NCI-H2107 (cell line): ENCODE measurements at places on chromosomes 16 and 17.

DNA sequence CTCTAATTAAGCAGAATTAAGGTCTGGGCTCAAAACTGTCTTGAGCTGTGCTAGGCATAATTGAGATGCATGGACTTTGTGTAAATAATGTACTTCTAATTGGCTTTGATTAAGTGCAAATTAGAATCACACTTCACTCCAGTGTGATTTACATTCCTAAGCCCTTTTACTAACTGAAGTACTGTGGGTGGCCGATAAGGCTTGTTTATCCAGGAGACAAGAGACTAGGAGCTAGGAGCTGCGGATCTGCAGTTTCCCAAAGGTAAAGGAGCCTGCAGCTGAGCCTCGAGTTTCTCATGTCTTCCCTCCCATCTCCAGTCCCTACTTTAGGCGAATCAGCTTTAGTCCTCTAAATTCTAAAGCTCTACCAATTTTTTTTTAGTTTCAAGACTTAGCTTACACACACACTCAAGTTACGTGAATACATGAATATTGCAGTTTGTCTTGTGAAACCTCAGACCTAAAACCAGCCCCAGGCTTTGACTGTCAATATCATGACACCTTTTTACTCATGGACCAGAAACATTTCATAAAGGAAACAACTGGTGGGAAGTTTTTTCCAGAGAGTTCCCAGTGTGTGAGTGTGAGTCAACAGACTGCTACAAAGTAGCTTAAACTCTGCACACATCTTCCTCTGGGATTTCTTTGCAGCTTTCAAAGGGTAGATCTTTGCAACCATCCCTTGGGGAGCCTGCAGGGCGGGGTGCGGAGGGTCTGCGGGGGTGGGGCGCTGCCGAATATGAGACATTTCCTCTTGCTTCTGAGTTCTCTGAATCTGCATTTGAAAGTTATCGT lies 113.9 kb upstream of the TBX2 start:
- no peak for DNase-seq

- no peak for DNase-seq
Measured at GRCh38 chr16:74257061-74257460, 39.6 kb upstream of the PSMD7 start.

GRCh38 chr16:49597796-49598195 lies 224.2 kb downstream of the C16orf78 start:
- DNase-seq: no peak

- no peak for DNase-seq
Measured at GRCh38 chr17:81148986-81149533, 16.2 kb upstream of the PVALEF start.

GRCh38 chr16:78976212-78976611 lies 624.3 kb downstream of the MAF start:
- no peak for DNase-seq

DNA sequence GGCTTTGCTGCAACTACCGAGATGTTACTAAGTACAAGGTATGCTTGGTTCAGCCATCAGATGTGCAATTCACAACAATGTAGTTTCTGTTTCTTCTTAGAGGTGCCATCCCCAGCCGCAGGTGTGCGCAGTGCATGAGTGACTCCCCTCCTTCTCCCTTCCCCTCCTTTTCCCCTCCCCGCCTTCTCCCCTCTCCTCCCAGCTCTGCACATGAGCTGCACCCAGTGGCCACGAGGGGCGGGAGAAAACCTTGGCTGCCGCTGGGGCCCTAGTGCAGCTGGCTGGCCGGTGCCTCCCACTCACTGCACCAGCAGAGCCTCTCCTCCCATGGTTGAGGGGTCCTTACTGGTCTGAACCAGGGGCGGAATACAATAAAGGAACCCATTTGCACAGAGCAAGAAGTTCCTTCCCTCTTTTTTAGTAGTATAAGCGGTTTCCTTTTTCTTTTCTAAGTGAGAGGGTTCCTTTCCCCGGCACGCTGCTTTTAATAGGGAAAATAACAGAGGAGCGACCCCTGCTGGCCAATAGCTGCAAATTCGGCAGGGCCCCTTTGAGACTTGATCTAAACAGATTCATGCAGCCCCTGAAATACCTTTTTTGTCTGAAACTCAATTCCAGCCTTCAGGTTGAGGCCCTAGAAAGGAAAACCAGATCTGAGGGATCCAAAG lies 7.8 kb upstream of the CCL15 start:
- no peak for DNase-seq

DNA sequence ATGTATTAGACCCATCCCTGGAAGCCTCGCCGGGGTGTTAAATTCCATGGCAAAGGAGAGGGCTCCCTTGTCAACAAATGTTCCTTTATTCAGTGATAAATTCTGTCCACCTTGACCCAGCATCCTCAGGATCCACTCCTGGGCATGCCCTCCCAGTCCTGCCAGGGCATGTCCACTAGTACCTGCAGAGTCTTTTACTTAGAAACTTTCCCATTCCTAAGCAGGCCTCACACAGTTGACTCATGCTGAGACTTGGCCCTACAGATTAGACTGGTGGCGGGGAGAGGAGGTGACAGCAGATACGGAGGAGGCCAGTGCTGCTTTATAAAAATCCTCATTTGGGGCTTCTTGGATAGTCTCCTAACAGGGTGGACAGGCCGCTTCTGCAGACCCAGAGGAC lies 88.8 kb downstream of the CYLD start:
- DNase-seq: no peak

DNA sequence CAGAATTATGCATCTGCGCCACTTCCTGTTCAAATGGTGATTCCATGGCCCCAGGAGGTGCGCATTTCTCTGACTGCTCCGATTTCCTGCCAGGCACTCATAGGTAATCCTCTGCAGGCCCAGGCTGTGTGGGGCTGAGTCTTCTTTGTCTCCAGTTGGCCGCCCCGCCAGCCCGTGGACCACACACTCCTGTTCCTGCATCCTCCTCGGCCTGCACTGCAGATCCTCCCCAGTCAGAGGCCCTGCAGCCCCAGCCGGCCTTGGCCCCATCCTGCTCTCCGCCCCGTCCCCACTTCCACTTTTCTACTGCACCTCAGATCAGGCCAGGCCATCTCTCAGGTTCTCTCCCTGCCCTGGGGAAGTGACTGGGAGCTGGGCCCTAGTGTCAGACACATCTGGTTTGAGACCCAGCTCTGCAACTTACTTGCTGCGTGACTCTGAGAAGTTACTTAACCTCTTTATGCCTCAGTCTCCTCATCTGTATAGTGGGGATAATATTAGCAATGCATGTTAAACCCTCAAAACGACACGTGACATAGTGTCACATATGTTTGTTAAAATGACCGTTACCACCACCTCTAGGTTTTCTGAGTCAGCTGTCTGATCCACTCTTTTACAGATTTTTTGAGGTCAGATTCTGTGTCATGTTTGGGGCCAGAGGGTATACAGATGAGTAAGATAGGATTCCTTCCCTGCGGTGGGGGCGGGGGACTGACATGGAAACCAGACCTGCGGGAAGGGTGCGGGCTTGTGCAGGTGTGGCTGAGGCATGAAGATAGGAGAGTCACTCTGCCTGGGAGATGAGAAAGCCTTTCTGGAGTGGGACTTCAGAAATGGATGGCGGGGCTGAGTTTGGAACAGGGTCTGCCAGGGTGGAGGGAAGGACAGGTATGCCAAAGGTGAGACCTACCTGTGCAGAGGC lies 12.8 kb downstream of the RAB11FIP4 start:
- DNase-seq: no peak

DNA sequence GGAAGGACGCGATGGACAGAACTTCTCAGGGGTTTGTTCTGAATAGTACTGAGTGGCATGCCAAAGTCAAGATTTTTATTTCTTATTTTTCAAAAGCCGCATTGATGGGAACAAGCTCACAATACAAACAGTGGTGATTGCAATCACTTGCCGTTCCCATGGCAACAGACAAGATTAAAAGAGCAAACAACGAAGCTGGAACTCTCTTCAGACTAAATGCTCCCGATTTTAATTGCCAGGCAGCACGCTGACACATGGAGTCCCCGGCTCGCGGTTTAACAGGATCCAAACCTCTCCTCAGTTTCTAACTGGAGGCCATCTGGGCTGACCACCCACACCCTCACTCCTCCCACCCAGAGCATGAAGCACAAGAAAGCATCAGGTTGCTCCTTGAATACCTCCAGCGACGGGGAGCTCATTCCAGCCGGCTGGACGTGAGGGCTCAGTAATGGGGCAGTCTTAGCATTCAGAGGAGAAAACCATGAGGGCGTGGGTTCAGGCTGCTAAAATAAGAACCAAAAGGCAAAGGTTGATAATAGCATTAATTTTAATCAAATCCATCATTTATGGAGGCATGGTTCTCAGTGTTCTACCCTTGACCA lies 41.5 kb downstream of the AIPL1 start:
- no peak for DNase-seq

- DNase-seq: no peak
Measured at GRCh38 chr16:31488468-31489297, 5.8 kb downstream of the SLC5A2 start.

- no peak for DNase-seq
Measured at GRCh38 chr17:41982026-41982760, 15.6 kb downstream of the CNP start.

- no peak for DNase-seq
Measured at GRCh38 chr16:50977138-50977537, 173.9 kb downstream of the SALL1 start.

DNA sequence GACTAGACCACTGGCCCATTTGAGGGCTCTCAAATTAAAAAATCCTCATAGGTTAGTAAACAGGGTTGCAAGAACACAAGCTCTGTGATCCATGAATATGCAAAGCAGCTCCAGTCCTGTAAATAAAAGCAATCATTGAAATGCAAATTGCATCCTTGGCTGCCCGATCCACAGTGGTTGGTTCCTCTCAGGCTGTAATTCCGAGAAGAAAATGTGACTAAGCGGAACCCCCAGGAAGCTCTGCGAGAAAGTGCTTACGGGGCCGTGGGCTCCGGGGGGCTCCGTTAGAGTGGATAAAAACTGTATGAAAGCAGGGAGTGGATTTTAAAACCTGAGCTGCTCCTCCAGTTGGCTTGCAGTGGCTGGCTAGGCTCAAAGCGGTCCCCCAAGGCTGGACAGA lies 2.5 kb downstream of the GPRC5B start:
- no peak for DNase-seq

GRCh38 chr16:88014954-88015805 lies 63.9 kb downstream of the BANP start:
- DNase-seq: no peak

- DNase-seq: no peak
Measured at GRCh38 chr16:68072038-68072695, 13.0 kb upstream of the NFATC3 start.

- DNase-seq: no peak
Measured at GRCh38 chr16:25063865-25064264, 47.7 kb upstream of the LCMT1 start.

DNA sequence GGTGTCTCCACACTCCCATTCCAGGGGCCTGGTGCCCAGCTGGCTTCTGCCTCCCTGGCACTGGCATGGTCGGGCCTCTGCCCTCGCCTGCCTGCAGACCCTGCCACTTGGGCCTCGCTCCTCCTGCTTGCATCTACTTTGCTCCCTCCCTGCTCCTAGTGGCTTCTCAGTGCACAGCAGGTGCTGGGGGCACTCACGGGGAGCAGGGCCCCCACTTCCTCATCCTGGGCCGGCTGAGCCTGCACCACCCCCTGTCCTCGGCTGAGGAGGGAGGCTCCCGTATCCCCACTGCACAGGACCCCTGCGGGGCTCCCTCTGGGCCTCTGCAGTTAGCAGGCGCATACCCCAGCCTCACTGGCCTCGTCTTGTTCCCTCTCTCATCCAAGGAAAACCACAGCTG lies 35.2 kb downstream of the CIBAR2 start:
- no peak for DNase-seq

- no peak for DNase-seq
Measured at GRCh38 chr17:64750891-64751677, 89.0 kb upstream of the SMURF2 start.
